ENCODE measurements at places on chromosomes 6 and 20.

- peak; percentile 6 for DNase-seq
Observed at GRCh38 chr6:158536891-158537798, 22.7 kb upstream of the TMEM181 start.

GRCh38 chr6:149170564-149171452 is 146.7 kb upstream of the TAB2 start:
- DNase-seq, result no peak

- no peak for DNase-seq
Observed at GRCh38 chr6:34810017-34810882, 18.4 kb downstream of the BLTP3A start.

DNA sequence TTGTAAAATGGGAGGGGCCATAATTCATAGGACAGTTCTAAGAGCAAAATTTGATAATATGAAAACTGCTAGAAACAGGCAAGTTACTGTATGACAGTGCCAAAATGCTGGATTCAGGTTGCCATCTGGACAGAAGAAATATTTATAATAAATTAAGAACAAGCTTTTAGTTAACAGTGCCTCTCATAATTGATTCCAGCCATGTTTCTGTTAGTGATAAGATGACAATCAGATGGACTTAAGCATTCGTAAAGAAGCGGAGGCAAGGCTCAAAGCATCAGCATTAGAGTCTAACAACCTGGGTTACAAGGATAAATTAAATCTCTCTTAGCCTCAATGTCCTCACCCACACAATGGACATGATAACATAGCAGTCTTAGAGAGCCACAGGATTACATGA is 61.0 kb downstream of the SESN1 start:
- no peak for DNase-seq

GRCh38 chr20:17637413-17637780 is 44.6 kb downstream of the RRBP1 start:
- no peak for DNase-seq

DNA sequence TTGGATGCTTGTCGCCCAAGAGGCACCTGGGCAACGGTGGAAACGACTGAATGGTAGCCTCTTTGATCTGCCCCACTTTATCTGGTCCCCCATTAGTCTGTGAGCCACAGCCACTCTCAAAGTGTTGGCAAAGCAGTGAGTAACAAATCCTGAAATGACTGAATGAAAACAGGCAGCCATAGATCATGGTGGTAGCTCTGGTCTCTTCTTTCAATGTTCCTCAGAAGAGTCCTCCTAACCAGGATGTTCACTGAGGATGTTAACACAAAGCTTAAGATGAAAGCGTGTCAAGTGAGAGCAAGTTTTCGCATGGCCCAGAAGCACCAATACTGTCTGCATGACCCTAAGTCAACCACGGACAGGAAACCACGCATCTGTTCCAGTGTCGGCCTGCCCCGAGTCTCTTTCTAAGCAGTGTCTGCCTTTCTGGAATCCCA is 107.3 kb downstream of the IRF4 start:
- no peak for DNase-seq

- no peak for DNase-seq
Observed at GRCh38 chr6:135883045-135883444, 31.5 kb downstream of the PDE7B start.

- no peak for DNase-seq
Observed at GRCh38 chr20:19668418-19668817, 89.6 kb upstream of the RIN2 start.

- DNase-seq, result peak; percentile 45
Observed at GRCh38 chr20:17525650-17526049, 5.5 kb downstream of the BFSP1 start.

DNA sequence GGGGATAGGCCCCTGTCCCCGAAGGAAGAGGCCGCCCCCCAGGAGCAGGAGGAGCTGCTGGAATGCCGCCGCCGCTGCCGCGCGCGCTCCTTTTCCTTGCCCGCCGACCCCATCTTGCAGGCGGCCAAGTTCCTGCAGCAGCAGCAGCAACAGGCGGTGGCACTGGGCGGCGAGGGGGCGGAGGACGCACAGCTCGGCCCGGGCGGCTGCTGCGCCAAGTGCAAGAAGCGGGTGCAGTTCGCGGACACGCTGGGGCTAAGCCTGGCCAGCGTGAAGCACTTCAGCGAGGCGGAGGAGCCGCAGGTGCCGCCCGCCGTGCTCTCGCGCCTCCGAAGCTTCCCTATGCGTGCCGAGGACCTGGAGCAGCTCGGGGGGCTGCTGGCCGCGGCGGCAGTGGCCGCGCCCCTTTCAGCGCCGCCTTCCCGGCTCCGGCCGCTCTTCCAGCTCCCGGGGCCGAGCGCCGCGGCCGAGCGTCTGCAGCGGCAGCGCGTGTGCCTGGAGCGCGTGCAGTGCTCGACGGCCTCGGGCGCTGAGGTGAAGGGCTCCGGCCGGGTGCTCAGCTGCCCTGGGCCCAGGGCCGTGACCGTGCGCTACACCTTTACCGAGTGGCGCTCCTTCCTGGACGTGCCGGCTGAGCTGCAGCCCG is 630 bp downstream of the PPP1R3G start:
- DNase-seq, result peak; percentile 48

DNA sequence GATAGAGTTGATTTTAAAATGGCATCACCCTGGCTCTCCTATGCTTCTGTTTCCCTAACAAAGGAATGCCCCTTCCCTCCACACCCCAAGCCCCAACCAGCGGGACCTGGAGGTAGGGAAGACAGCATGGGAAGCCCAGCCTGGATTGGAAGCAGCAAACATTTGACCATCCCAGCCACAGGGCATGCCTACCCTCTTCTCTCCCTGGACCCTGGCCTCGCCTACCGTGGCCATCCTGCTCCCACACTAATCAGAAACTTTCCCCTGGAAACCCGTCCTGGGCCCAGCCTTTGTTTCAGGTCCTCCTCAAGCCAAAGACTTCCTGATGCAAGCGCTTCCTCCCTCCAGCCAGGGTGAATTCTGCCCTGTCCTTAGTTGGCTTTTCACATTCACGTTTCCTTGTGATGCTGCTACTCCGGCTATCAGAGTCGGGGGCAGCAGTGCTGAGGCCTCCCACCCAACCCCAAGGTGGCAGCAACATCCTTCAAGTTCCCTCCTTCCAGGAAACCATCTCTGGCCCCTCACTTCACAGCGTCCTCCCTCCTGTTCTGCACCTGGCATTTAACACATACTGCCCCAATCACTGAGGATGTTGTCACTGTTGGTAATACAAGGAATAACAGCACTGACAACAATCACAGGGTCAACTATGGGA is 18.2 kb upstream of the ANGPT4 start:
- DNase-seq, result no peak

GRCh38 chr6:45175272-45175671 is 152.9 kb upstream of the RUNX2 start:
- DNase-seq, result no peak

DNA sequence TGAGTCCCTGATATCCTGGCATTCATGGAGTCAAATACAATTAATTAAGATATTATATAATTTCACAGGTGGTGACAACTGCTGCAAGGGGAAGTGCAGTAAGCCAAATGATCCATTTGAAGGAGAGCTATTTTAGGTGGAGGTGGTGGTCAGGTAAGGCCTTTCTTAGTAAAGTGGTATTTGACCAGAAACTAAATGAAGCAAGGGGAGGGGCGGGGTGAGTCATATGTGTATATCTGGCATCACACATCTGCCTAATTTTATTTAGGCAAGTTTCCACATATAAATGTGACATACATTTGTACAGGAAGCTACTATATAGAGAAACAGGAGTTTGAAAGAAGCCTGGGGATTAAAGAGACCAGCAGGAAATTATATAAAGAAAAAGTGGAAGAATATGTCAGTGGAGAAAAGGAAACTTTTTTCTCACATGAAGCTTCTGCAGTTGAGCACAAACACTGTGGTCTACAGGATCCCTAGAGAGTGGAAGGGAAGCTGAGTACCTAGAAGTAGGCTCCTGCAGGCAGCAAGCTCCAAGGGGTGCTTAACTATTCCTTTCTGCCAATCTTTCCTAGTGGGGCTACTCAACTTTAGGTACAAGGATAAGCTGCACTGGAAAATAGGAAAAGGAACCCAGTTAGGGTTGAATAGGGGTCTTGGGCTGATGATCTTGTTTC is 99.6 kb downstream of the OGFRL1 start:
- no peak for DNase-seq

GRCh38 chr6:36577301-36577700 is 16.9 kb upstream of the SRSF3 start:
- peak; percentile 58 for DNase-seq

DNA sequence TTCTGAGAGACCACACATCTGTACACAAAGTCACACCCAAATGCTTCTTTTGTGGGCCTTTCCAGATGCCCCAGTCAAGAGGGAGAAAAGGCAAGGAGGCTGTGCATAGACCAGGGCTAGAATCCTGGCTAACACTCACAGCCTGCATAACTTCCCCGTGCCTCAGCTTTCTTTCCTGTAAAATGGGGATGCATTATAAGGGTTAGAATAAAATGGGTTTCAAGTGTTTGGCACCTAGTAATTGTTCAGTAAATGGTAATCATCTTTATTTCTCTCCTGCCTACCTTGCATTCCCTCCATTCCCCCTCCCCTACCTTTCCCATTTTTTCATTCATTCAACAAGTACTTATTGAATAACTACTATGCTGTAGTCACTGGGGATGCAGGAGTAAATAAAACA is 29.4 kb downstream of the UNC5CL start:
- DNase-seq, result no peak

GRCh38 chr6:40542175-40542764 is 44.9 kb downstream of the LRFN2 start:
- no peak for DNase-seq

GRCh38 chr6:131029626-131030297 is 33.3 kb downstream of the EPB41L2 start:
- peak; percentile 62 for DNase-seq

DNA sequence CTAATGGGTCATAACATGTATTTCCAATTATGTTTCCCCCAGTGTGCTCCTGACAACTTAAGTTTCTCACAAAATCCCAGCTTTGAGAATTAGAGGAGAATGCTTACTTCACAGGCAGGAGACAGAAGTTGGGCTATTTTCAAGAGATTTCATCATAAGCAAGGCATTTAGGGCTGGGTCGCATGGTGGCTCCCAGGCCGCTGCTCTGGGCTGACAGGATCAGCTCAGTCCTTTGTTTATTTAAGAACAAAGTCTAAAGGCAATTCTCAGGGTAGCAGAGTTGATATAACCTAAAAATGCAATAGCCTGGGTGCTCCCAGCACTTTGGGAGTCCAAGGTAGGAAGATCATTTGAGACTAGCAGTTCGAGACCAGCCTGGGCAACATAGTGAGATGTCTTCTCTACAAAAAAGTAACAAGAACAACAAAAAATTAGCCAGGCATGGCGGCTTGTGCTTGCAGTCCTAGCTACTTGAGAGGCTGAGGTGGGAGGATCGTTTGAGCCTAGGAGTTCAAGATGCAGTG is 10.9 kb downstream of the FOXQ1 start:
- DNase-seq, result no peak

DNA sequence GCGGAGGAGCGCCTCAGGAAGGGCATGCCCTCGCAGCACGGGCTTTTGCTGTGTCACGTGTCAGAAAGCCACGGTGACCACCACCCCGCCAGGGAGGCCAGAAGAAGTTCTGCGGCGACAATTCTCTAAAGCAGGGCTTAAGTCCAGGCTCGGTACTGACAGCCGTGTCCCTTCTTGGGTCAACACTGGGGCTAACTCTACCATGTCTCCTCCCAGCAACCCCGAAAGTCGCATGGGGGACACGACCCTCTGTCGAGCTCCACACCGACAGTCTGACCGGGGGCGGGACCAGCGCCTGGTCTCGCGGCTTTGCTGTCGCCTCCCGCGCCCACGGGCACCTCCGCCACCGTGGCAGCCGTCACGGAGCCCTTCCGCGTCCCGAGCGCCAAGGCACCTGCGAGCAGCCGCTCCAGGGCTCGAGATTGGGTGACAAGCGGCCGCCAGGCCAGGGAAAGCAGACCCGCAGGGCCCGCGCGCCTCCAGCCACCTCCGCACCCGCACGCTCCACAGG is 534 bp downstream of the NANP start:
- DNase-seq, result no peak

GRCh38 chr20:46661659-46662058 is 10.4 kb upstream of the SLC13A3 start:
- no peak for DNase-seq

GRCh38 chr20:32184961-32185603 is 22.5 kb downstream of the PLAGL2 start:
- DNase-seq, result no peak

DNA sequence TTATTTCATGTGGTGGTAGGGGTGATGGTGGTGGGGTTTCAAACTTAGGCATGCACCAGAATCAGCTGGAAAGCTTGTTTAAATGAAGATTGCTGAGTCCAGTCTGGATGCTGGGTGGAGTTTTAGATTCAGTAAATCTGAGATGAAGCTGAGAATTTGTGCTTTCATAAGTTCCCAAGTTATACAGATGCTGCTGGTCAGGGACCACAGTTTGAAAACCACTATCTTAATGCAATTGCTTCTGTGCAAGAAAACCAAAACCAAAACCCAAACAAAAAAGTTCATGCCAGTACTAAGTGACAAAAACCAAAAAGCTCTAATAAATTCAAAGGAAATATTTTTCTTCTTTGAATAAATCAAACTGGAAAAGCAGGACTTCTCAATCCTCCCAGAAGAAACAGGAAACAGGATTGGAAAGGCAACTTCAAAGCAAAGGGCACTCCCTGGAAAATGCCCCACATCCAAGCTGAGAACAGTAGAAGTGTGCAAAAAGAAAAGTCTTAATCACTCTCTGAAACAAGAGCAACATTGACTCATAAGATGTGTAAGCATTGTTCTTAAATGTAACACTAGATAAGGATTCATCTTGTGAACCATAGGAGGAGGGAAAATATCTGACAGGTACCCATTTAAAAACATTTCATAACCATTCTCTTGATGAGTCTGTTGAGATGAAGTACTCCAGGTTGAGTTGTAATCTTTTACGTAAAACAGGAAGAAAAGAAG is 481.5 kb upstream of the HSF2 start:
- DNase-seq, result peak; percentile 9

DNA sequence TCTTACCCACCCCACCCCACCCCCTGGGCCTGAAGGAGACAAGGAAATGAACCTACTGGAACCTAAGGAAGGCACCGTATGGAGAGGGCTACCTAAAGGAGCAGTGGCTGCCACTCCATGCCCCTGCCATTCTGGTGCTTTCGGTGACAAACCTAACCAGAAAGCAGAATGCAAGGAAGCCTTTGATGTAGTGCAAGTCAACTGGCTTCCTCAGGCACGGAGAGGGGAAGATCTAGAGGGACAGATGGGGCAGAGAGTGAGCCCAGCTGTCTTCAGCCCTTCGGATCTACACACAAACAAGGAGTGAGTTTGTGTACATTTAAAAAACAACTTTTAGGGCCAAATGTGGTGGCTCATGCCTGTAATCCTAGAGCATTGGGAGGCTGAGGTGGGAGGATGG is 39.5 kb downstream of the PPP1R16B start:
- DNase-seq, result no peak
